ENCODE measurements at places on chromosomes 7 and 10. TPM values are rescaled to one million over a fixed set of nuclear protein-coding genes. Genes with fewer than 3 reads are reported as not detected.

The ABCB1 gene
- 8.4 TPM for total RNA-seq

The GHRHR gene
- total RNA-seq: not detected

The PURB gene
- 15.8 TPM for total RNA-seq

DNA sequence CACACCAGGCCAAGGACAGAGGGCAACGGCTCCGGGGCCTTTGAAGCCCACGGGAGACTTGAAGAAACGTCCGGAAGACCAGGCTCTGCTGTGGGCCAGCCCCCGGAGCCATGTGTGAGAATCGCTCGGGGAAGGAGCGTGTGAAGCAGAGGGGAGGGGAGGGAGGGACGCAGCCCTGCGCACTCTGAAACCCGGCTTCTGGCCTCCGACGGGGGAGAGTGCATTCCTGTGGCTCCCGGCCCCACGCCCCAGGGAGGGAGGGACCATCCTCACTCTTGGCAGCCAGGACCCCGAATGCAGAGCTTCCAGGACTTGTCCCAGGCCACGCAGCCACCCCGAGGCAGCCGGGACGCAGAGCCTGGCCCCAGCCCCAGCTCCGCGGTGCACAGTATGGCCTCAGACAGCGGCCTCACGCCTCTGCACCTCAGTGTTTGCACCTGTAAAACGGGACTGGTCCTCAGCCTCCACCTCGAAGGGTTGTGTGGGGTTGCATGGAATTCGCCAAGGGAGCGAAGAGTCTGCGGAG, 67.4 kb downstream of the PDGFA start:
- no peak for DNase-seq

- DNase-seq: no peak
Measured at GRCh38 chr10:6267941-6268340, 65.2 kb downstream of the PFKFB3 start.

The RFC2 gene
- 7.8 TPM for total RNA-seq

DNA sequence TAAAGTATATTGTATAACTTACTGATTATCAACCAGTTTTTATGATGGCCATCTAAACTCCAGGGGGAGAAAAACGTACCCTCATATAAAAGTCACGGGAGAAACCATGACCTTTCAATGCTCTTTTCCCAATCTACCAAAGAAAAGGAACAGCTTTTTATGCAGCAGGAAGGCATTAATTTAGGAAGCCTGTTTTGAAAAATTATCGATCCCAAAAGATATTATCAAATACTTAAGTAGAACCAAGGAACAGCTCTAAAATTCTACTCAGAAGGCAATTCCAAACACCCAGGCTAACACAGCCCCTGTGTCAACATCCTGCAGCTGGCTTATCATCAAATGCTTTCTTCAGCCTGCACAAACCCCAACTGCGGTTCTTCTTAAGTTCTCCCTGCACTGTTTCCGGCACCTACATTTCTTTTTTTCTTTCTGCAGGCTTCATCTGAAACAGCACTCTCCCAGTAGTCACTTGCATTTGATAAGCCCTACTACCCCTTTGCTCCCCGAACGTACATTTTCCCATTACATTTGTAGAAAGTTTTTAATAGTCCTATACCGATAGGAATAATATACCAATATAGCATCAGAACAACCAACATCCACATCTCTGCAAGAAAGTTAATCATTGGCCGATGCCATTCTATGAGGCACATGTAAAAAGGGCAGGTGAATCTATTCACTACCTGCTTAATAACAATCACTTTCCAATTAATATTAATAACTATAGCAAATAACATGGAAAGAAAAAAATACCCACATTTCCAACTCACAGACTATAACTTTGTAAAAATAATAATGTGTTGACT, 47.9 kb downstream of the PIP4K2A start:
- no peak for DNase-seq

The CPVL gene
- 148 TPM for total RNA-seq

DNA sequence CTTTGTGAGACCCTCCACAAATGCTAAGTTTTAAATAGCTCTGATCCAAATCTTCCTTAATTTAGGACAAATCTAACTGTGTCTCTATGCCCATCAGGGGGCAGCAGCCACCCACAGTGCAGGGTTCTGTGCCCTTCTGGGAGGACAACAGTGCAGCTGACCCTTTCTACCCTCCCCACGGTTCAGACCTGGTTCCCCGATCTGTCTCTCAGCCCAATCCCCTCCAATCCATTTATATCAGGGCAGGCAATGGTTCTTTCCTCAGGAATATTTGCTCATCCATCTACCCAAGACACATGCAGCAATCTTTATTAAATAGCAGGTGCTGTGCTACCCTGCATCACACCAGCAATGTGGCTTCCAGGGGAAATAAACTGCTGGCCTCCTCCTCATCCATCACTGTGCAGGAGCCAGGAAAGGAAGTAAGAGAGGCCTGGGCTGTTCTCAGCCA, 4.0 kb upstream of the RBM28 start:
- no peak for DNase-seq

DNA sequence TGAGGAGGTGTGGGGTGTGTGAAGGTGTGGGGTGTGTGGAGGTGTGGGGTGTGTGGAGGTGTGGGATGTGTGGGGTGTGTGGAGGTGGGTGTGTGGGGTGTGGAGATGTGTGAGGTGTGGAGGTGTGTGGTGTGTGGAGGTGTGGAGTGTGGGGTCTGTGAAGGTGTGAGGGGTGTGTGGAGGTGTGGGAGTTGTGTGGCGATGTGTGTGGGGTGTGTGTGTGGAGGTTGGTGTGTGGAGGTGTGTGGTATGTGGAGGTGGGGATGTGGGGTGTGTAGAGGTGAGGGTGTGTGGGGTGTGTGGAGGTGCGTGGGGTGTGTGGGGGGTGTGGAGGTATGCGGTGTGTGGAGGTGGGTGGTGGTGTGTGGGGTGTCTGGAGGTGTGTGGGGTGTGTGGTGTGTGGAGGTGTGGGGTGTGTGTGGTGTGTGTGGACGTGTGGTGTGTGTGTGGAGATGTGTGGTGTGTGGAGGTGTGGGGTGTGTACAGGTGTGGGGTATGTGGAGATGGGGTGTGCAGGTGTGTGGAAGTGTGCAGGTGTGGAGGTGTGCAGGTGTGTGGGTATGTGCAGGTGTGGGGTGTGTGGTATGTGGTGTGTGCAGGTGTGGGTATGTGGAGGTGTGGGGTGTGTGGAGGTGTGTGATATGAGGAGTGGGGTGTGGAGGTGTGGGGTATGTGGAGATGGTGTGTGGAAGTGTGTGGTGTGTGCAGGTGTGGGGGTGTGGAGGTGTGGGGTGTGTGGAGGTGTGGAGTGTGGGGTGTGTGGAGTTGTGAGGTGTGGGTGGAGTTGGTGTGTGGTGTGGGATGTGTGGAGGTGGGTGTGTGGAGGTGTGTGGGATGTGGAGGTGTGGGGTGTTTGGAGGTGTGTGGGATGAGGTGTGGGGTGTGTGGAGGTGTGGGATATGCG, 34.5 kb downstream of the SPDYE17 start:
- DNase-seq: no peak

GRCh38 chr7:102988088-102988487, 75.3 kb downstream of the LRRC17 start:
- no peak for DNase-seq

DNA sequence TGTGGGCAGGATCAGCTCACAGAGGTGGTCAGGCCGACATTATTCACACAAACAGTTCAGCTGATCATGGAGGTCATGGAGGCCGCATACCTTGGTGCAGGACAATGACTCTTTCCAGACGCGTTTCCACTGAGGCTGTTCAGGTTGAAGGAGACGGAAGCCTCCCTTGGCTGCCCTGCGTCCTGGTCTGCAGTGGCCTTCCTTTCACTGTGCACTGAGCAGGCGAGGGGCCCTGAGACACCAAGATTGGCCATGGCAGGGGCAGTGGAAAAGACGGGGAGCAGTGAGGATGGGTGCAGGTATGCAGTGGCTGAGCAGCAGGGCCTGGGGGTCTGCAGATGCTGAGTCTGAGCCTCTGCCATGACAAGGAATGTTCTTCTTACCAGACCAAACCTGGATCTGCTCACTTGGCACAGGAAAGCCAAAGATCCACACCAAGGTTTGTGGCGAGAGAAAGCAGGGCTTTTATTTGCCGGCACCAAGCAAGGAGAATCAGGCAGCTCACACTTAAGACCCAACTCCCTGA, 263.3 kb downstream of the GLRX3 start:
- no peak for DNase-seq

GRCh38 chr10:7153750-7154149, 257.1 kb downstream of the SFMBT2 start:
- DNase-seq: no peak

DNA sequence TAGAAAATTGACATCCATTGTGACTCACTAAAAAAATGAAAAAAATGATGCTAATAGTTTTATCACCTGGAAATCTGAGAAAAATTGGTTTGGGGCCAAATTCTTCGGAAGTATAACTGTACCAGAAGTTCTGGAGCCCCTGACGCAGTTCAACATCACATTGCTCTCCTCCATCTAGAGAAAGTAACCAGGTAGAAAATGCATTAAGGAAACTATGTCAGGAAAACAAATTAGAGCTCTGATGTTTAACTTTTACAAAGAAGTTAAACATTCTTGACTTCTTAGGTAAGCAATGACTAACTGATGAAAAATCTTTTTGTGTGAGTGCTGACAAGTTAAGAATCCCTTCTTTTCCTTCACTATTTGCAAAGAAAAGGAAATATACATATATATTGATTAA, 61.1 kb upstream of the TMEM196 start:
- DNase-seq: no peak

The VIPR2 gene
- total RNA-seq: 12.3 TPM

The TFPI2 gene
- total RNA-seq: 1.2 TPM

The TFEC gene
- total RNA-seq: 0.72 TPM

DNA sequence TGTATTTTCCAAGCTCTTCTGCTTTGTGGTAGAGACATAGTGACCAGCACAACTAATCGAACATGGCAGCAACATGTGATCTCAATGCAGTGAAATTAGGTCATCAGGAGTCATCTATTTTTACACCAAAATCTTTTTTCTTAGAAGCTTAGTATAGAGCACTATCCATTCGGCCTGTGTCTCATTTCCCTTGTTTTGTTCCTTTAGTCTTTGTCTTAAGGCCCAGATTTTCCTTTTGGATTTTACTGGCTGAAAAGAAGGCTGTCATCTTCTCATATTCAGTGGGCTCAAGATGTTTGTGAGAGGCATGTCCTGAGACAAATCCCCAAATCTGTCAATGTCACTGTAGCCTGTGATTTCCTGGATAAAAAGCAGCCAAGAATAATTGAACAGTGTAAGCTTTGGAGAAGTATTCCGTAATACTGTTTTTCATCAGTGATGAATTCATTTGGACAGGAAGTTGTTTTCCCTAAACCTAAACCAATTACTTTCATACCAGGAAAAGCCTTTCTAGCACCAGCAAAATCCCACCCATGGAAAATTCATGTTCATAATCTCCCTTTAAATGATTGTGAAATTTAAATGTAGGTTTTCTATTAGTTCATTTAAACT, 55.2 kb downstream of the MAGI2 start:
- DNase-seq: no peak

The ANKRD30A gene
- not detected for total RNA-seq

- DNase-seq: no peak
Measured at GRCh38 chr10:48478980-48479811, 125.7 kb downstream of the ARHGAP22 start.

DNA sequence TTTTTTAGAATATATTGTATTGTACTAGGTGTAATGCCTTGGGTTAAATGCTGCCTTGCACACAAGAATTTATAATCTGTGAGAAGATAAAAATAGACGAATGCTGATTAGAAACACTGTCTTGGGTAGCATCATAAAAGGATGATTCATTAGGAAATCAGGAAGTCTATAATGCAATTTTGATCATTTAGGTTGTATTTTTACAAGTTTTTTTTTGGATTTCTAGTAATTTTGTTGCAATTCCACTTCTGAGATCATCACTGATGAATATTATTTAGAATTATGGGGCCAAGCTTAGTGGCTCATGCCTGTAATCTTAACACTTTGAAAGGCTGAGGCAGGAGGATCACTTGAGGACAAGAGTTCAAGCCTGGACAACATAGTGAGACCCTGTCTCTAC, 29.6 kb downstream of the WBP1L start:
- no peak for DNase-seq

DNA sequence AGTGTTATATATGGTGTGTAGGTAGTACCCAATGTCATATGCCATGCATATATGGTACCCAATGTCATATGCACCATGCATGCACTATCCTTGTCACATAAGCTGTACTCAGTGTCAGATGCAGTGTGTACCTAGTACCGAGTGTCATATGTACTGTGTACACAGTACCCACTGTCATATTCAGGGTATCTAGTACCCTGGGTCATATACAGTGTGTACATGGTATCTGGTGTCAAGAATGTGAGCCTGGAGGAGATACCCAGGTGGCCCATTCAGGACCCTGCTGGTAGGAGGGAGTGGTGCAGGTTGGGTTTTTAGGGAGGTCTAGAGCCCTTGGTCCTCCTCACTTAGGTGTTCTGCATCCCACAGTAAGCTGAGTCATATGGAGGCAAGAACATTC, 1.8 kb downstream of the ZMYND11 start:
- DNase-seq: no peak

DNA sequence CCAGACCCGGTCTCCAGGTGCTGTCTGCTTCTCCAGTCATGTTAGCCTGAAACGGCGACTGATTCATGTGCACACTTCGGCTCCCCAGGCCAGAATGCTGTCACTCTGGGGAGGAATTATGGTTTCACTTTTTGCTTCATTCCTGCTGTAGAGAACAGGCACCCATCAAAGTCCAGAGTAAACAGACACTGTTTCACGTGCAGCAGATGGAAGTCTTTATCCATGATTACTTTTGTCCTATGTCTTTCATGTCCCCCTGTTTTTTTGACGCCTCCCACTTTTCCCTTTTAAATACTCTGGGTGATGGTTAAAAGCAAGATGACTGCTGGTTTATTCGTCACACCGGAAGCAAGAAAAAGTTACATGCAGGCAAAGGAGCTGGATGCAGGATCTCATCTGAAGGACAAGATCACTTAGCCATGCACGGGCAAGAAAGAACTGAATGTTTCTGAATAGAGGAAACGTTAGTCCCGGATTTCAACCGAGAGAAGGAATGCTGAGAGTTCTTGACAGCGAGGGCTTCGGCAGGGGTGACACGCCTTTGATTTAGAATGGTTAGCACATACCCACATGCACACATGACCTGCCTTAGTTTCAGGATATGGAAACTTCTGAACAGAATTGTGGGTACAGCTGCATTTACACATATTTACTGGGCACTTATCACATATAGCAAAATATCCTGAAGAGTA, 250.0 kb upstream of the KLF6 start:
- DNase-seq: no peak

The GJD4 gene
- total RNA-seq: not detected

DNA sequence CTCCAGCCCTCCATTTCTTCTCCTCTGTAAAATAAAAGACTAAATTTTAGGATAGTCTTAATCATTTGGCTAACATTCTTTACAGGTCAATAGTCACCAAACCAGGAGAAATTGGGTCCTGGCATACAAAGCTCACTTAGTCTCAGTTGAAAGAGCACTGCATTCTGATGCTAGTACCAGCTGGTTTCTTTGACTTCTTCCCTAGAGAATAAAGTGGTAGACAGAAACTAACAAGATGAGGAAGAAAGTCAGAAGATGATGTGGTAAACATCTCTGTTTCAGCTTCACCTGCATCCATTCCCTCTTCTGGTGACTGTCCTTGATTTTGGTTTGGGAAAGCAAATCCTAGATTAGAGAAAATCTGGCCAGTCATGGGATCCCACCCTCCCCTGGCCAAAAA, 37.2 kb downstream of the NKX2-3 start:
- no peak for DNase-seq

The CREB5 gene
- total RNA-seq: 7.6 TPM

The VAX1 gene
- total RNA-seq: not detected
